ENCODE measurements at places on chromosomes 4 and X.

DNA sequence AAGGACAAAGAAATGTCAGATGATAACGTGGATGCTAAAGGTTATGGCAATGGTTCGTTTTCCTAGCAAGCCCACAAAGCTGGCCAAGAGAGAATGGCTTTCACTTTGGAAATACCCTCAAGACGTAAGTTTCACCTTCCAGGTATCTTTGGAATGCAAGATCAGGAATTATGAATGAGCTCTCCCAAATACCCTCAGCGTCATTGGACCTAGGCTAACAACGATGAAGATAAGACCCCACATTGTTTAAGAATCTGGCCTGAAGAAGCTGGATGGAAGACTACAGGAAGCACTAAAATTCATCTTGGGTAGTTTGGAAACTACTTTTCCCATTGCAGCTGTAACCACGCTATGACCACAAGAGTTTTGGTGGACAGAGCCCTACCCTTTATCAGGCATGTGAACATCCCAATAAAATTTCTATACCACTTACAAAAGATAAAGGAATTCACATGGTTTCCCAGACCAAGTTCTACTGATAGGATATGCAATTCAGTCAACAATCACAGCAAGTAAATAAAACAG is 111.9 kb downstream of the KDR start:
- DNase-seq, result no peak

- DNase-seq, result no peak
Measured at GRCh38 chr4:7650606-7651385, 216.1 kb upstream of the PSAPL1 start.

- DNase-seq, result no peak
Measured at GRCh38 chr4:27635936-27636913, 775.6 kb downstream of the STIM2 start.

DNA sequence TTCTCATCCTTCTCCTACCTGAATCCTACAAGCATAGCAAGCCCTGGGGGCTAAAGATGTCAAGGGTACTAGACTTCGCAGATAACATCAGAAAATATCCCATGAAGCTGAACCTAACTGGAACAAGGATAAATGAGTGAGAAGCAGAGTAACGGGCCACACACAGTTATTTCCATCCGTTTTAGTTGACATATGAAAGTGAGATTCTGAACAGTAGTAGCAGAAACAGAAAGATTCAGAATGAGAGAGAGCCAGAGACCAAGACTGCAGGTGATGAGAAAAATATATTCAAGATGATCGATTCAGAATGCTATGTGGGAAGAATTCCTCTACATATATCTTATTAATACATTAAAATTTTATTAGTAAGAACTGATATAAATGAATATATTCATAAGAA is 165.1 kb downstream of the TSPAN5 start:
- no peak for DNase-seq

DNA sequence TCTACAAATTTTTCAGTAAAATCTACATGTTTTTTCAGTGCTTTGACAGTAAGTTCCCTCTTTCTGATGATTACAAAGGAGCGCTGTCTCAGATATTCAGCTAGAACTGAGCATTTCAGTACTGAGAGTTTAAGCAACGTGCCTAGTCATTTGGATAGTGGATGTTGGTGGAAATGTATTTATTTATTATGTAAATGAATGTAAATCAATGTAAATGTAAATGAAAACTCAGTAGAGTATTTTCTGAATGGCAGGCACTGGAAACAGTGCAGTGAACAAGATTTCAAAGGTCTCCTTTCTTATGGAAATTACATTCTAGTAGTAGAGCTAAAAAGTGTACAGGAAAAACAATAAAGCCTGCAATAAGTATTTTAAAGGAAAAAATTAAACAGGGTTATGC is 370.2 kb upstream of the SPANXN4 start:
- DNase-seq, result no peak

DNA sequence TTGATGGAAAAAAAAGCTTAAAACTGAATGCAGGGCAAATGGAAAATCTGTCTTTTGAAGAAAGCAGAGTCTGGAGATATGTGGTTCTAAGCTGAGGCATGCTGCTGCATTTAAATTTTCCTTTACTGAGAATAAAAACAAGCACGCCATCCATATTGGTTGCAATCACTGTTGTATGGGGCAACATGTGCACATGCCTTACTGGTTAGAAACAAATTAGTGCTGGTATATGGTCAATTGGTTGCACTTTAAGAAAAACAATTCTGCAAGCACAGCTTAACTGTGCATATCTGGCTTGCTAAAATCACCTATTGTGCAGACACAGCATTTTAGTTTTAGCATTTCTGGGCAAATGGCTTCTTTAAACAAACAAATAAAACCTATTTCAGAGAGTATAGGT is 239.1 kb downstream of the NDST4 start:
- no peak for DNase-seq

DNA sequence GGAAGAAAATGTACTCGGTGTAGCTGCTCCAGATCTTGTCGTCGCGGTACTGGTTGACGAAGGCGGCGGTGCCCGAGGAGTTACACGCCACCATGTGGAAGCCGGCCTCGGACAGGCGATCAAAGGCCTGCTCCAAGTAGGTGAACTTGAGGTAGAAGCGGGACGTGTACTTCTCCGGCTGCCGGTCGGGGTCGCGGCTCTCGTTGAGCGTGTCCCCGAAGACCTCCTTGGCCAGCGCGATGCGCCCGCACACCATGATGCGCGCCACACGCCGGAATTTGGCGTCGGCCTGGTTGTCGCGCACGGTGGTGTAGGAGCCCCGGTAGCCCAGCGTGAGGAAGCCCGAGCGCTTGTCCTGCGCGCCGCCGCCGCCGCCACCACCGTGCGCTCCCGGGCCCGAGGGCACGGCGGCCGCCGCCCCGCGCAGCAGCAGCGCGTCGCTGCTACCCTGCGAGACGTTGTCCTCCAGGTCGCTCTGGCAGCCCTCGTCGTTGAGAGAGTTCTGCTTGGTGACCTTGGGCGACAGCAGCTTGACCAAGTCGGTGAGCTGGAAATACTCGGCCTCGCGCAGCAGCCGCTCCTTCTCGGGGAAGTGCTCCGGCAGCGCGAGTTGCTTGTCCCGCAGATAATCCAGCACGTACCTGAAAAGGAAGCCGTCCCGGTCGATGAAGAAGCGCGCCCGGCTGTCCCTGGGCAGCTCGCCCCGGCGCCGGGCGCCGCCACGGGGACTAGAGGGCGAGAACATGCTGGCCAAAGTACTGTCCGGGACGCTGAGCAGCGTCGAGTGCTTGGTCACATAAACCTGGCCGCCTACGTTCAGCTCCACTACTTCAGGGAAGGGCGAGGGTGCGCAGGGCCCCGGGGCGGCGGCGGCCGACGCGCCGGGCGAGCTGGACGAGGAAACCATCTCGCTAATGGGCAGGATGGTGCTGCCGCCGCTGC is 775 bp downstream of the KCTD8 start:
- DNase-seq, result no peak

All from hematopoietic multipotent progenitor cell treated with erythropoietin and hydrocortisone succinate and interleukin-3 and kit ligand, for 8 days (in vitro differentiated cells).